Bone marrow (tissue), 2 donors: ENCODE measurements at places on chromosomes 4 and X.

DNA sequence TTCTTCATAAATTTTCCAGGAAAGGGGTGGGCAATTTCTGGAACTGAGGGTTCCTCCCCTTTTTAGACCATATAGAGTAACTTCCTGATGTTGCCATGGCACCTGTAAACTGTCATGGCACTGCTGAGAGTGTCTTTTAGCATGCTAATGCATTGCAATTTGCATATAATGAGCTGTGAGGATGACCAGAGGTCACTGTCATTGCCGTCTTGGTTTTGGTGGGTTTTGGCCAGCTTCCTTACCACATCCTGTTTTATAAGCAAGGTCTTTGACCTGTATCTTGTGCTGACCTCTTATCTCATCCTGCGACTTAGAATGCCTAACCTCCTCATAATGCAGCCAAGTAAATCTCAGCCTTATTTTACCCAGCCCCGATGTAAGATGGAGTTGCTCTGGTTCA is 577.8 kb downstream of the NLGN4X start:
- DNase-seq, result no peak

- DNase-seq, result no peak
Measured at GRCh38 chr4:128980816-128981326, 112.5 kb downstream of the SCLT1 start.

DNA sequence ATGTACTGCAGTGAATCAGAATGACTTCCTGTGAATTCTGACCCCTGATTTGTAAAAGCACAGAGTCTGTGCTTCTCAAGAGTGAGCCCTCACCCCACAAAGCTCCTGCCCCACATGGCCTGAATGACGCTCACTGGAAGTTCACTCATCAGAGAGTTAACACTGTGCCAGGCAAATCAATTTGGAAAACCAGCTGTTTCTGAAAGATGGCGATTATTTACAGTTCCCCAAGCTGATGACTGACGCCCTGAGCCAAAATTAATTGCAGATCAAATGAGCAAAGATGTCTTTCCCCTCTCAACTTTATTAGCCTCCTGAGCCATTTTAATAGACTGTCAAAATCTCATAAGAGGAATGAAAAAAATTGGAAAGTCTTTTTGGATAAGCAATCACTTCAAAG is 118.0 kb downstream of the SLC2A9 start:
- DNase-seq, result no peak

DNA sequence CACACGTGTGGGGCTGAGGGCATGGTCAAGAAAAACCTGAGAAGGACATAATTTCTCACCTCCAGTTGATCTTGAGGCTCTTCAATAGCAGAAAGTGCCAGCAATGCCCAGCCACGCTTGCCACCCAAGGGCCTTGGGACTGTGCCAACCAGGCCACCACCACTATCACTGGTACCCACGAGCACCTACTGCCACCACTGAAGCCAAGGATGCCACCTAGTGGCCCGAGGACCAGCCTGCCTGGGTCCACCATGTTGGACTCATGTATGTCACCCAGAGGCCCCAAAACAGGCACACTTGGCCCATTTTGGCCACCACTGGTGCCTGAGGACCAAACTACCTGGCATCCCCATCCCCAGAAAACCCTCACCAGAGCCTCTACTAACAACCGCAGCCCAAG is 191.8 kb downstream of the ADAM29 start:
- no peak for DNase-seq

DNA sequence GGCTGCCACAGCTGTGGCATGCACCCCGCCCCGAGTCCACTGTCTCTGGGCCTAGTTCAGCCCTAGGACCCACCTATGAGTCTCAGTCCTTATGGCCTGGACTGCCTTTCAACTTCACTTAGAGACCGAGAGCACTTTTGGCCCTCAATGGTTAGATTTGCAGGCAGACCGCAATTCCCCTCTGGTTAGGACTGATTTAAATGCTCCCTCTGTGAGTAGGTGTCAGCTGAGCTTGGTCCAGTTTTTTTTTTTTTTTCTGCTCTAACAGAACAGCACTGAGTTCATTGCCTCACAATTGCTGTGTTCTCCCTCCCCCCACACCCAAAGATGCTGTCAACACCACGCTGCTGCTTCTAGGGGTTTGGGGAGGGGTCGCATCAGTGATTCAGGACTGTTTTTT is 143.2 kb downstream of the BMP15 start:
- DNase-seq, result no peak

DNA sequence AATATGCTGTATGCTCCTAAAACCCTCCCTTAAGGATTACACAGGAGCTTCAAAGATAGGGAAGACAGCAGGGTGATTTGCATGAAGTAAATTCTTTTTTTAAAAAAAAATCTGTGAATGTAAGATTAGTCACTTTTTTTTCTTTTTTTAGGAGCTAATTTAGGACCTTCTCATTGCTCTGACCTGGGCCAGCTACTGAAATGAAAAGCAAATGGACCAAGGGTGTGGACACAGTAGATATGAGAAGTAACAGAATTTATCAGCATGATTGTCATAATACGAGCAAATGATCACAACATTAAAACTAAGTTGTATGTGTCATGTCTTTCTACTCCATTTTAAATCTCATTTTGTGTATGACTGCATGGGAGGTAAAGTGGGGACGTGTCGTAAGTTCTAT is 6.6 kb upstream of the FGF5 start:
- DNase-seq, result no peak

- no peak for DNase-seq
Measured at GRCh38 chr4:40933272-40934053, 183.7 kb downstream of the NSUN7 start.

DNA sequence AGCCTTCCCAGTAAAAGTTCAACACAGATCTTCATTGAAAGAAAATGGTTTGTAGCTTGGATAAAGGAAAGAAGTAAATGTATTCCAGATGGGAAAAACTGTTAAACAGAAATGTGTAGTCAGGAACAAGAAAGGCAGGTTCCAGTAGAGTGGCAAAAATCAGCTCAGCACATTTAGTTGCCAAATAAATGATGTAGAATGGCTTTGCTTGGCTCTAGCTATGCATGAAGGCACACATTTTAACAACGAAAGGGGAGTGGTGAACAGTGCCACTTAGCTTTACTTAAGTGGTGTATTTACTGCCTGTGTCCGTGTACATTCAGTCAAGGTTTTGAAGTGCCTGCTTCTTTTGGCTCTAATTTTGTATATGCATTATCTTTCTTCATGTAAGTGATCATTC is 644.5 kb upstream of the ATOH1 start:
- DNase-seq, result no peak

DNA sequence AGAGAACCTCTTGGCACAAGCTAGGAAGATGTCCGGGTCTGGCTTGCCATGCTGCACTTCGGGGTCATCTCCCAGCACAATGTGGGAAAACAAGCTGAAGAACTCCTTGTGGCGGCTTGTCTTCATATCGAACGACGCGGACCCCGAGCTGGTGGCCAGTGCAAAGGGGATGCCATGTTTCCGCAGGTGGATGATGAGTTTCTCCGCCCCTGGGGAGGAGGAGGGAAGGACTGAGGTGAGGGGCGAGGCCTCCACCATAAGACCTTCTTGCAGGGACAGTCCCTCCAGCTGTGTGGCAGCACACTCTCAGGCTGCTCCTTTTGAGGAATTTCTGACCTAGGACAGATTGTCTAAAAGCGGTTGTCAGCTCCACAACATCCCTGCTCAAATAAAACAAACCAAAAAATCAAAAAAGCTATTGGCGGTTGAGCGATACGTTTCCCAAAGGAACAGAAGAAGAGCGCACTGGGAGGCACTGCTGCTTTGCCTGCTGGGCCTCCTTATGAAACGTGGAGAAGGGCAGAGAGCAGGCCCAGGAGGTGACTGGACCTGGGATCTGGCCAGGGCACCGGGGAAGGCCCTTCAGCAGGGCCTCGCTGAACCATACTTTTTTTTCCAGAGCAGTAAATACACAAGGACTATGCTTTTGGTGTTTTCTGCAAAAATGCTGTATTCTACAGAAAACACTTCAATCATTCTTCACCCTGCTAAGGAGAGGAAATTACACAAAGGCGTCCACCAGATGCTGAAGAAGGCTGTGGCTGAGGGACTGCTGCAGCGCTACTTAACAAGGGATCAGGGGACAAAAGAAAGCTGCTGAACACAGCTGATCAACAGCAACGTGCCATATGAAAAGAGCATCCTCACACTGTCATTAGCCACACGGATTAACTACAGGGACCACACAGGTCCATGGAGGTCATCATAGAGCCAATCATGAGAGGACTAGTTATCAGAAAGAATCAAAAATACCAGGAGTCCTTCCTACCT is 70.0 kb upstream of the STS start:
- no peak for DNase-seq

- no peak for DNase-seq
Measured at GRCh38 chr4:48688953-48689352, 91.1 kb downstream of the FRYL start.

- DNase-seq, result no peak
Measured at GRCh38 chrX:19096586-19096985, 25.7 kb downstream of the ADGRG2 start.

GRCh38 chr4:113449410-113449974 is 312.0 kb downstream of the CAMK2D start:
- no peak for DNase-seq

DNA sequence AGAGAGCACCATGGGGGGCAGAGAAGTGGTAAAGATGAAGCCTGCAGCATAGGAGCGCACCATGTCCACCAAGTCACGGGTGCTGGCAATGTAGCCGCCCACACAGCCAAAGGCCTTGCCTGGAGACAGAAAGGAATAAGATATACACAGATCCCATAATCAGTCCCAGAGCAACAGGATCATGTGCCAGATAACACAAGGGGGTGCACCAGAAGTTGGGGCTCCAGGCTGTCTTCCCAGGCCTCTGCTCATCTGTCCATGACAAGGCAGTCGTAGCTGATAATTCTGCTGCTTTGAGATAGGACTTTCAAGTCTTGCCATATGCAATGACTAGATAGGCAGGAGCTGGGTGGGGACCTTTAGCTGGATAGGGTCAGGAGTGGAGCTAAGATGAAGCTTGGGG is 14.7 kb downstream of the APEX2 start:
- DNase-seq, result no peak

- DNase-seq, result no peak
Measured at GRCh38 chr4:117793845-117794480, 240.3 kb upstream of the NDST3 start.

DNA sequence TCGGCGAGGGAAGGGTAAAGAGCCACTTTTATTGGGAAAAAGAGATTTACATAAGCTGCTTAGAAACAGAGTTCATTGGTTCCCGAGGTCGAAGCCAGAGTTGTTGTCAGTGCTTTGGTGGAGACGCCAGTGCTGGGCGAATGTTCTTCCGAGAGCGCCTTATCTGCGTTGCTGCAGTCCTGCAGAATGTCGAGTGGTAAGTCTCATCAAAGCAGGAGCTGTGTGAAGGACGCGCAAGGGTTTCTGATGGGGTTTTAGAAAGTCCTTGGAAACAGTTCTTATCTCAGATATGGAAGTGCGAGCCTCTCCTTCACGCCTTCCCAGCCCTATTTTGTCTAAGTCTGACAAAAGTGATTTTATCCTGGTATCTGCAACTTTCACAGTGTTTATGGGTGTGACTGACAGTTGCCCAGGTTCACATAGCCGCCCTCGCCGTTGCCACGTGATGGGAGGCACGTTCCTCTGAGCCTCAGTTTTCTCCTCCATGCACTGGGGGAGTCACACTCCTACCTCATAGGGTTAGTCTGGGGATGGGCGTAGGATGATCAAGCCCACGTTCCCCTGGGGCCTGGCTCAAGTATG is 47.3 kb upstream of the NSG1 start:
- no peak for DNase-seq

DNA sequence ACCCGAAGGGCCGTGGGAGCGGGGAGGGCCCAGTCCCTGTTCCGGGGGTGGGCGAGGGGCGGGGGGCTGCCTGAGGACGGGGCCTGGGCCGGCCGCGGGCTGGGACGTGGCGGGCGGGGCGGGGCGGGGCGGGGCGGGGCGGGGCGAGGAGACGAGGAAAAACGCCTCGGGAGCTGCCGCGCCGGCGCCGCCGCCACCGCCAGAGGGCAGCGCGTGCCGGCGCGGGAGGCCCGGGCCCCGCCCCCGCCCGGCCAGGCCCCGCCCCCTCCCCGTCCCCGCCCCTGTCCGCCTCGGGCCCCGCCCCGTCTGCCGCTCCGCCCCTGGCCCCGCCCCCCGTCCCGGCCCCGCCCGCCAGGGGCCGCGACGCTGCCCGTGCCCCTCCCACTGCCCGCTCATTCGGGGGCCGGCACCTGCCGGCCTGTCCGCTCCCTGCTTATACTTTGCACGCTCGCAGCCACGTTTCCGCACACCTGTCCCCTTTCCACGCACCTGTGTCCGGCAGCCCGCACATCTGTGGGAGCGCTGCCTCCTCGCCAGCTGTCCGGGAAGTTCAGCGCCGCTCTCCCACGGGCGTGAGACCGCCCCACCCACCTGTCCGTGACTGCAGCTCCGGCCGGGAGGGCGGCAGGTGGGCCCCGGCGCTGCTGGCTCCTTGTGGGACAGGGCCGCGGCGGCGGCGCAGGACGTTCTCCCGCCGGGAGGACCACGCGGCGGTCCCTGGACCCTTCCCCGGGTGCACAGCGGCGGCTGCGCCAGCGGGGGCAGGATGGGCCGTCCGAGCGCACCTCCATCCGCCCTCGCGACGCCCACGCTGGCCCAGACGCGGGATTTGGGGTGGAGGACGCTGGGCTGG is 1.7 kb upstream of the FGFRL1 start:
- peak; percentile 66 for DNase-seq

DNA sequence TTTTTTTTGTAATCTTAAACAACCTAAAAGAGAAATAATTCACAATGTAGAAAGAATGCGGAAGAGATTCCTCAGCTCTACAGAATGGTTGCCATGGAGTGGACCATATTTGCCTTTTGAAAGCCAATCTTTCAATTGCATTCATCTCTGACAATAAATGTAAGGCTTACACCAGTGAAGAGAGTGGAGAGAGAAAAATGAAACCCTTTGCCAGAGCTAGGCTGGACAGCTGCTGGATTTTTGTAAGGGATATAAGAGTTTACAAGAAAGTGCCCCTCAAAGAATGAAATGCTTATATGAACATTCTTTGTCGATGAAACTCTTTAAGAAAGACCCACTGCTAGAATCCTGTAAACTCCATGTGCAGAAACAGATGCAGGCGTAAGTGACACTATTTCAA is 66.0 kb upstream of the FAT1 start:
- no peak for DNase-seq

- peak; percentile 5 for DNase-seq
Measured at GRCh38 chrX:139766545-139766983, 58.6 kb upstream of the MCF2 start.

GRCh38 chr4:39730072-39730471 is 32.1 kb downstream of the UBE2K start:
- no peak for DNase-seq

GRCh38 chrX:134806707-134807038 is 148.4 kb upstream of the PLAC1 start:
- no peak for DNase-seq

- DNase-seq, result no peak
Measured at GRCh38 chr4:17811078-17811603, 362 bp downstream of the NCAPG start.

- no peak for DNase-seq
Measured at GRCh38 chr4:55125087-55125721, at the start of gene KDR. KDR (minus strand) TSS chr4:55125595; CDS start chr4:55125293, 302 bp downstream.

- no peak for DNase-seq
Measured at GRCh38 chr4:108570993-108571569, 49.3 kb upstream of the RPL34 start.

DNA sequence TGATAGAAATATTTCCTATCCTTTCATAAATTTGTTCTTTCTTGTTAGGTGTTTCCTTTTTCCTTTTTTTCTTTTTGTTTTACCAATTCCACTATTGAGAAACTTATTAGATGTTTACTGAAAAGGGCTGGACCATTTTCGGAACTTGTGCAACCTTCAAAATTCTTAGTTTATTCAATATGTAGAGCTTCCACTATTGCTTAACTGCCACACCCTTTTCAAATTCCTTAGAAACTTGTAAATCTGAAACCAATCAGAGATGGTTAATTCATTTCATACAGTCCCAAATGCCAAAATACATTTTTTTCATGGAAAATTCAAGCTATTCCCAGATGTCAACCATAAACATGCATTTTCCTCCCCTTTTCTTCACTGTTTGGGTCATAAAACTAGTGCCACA is 66.1 kb upstream of the SLC39A8 start:
- no peak for DNase-seq
